ENCODE measurements at places on chromosomes 5 and 9.

- no peak for DNase-seq
These were observed 1.2 kb downstream of the RNF14 start for GRCh38 chr5:141969783-141970771.

- DNase-seq: no peak
These were observed 31.5 kb upstream of the FREM1 start for GRCh38 chr9:14941501-14942405.

DNA sequence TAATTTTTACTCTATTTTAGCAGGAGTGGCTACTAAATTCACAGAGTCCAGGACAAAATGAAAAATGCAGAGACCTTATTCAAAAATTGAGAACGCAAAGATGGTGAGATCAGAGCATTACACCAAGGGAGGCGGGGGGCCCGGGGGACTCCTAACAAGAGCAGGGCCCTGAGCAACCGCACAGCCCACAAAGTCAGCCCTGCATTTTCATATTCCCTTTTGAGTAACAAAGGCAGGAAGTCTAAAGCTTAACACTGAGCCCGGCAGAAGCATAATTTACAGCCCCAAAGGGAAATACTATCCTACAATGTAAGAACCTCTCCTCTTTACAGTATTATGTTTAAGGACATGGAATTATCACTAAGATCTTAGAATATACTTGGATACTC lies 69.4 kb downstream of the TLE1 start:
- no peak for DNase-seq

GRCh38 chr5:54425258-54425657 lies 30.2 kb upstream of the HSPB3 start:
- DNase-seq: no peak

DNA sequence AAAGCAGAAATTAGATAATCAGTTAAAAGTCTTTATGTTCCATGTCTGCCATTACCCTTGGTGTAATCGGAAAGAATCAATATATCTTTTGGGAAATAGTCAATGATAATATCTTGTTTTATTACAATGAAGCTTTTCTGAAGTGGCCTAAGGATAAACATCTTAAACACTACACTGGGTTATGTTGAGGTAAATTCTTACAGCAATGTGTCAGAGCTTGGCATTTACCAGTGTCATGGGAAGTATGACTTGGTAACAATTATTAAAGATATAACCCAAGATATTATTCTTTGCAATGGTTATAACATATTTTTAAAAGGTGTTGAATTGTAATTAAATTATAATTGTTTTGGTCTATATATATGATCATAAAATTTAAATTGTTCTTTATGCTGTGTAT lies 84.7 kb downstream of the CFAP95 start:
- DNase-seq: no peak

DNA sequence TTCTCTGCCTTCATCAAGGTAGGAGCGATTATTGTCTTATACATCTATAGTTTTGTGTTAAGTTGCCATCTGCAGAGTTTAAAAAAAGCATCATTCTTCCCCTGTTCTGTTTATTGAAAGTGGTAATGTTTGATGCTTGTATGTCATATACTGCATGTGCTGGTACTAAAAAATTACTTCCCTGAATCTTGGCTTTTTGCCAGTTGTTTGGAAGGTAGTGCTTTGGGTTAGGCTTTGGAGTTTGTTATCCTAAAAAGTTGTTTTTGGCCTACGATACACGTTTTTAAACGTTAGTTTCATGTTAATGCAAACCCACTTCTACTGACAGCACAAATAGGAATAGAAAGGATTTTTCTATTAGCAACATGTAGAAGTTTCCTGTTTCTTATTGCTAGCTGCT lies 158.3 kb downstream of the GIN1 start:
- no peak for DNase-seq

- DNase-seq: no peak
These were observed 18.8 kb downstream of the DBH start for GRCh38 chr9:133654736-133655657.

DNA sequence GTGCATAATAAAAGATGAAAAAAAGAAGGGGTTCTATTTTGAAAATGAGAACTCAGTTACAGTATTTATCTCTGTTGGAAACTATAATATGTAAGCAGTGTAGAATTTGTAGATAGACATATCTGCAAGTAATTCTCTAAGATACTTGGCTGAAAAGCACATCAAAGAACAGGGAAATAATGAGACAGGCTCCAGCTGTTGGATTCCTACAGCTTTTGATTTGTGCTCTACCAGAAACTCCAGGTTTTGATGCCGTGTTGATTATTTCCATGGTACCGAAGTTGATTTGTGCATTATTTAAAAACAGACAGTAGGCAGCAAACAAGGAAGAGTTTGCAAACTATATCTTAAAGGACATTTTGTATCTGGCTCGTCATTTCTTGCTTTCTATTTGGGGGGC lies 2098.7 kb upstream of the WWC1 start:
- no peak for DNase-seq

DNA sequence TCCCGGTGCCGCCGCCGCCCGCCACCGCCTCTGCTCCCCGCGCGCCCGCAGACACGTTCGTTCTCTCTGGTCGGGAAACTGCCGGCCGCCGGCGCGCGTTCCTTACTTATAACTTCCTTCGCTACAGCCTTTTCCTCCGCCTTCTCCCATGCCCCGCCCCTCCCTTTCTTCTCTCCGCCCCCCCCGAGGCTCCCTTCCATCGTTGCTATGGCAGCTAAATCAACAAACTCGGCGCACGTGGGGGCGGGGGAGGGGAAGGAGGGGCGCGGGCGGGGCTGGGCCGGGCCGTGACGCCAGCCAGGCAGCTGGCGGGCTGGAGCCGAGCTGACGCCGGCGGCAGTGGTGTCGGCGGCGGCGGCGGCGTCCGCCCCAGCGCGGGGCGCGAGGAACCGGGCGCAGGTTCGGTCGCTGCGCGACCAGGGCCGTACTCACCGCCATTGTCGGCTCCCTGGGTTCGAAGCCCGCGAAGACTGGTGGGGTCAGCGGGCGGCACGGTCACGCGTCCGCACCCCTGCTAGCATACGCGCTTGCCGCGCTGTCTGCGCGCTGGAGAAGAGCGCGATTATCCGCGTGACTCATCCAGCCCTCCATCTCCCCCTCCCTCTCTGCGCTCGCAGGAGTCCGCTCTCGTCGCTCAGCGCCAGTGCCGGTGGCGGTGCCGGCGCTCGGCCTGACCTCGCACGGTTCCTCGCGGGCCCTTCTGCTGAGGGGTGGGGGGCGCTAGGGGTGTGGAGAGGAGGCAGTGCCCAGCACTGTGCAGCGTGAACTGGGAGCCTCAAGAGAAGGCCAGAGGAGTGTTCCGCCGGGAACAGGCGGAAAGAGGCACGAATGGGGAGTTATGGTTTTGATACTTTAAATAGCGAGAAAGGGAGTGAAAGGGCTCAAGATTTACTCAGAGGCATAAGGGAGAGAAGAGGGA lies at the start of gene KLF4:
Gene KLF4 (minus strand): TSS at position 83 of the 919 bp plus-strand sequence. CDS start 597 bp downstream, outside the sequence.
- DNase-seq: no peak

- no peak for DNase-seq
These were observed 256.2 kb downstream of the ZSWIM6 start for GRCh38 chr5:61588216-61588615.

GRCh38 chr9:38033941-38034340 lies 35.1 kb downstream of the SHB start:
- DNase-seq: no peak

DNA sequence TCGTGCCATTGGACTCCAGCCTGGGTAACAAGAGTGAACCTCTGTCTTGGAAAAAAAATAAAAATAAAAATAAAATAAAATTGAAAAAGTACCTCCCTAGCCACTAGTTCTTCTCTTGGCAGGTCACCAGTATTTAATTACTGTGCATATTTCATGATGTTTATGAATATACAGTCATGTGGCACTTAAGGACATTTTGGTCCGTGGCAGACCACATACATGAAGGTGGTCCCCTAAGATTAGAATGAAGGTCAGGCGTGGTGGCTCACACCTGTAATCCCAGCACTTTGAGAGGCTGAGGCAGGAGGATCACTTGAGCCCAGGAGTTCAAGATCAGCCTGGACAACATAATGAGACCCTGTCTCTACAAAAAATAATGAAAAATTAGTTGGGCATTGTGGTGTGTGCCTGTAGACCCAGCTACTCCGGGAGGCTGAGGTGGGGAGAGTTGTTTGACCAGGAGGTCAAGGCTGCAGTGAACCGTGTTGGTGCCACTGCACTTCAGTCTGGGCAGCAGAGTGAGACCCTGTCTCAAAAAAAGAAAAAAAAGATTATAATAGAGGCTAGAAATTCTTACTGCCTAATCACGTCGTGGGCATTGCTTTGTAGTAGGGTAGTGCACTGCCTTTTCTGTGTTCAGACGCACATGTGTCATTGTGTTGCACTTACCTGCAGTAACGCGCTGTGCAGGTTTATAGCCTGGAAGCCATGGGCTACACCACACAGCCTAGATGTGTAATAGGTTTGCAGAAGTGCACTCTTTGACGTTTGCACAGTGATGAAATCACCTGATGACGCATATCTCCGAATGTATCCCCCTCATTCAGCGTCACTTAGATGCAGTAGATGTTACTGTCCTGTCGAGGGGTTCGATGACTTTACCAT lies 12.8 kb downstream of the EHMT1 start:
- no peak for DNase-seq

- DNase-seq: no peak
These were observed 98.1 kb upstream of the ALDH1B1 start for GRCh38 chr9:38294220-38294960.

- no peak for DNase-seq
These were observed 578.4 kb downstream of the SLCO4C1 start for GRCh38 chr5:101717721-101718120.

GRCh38 chr9:71719562-71719961 lies 48.8 kb downstream of the CEMIP2 start:
- no peak for DNase-seq

- DNase-seq: no peak
These were observed 431.0 kb downstream of the ENC1 start for GRCh38 chr5:74209571-74209970.

DNA sequence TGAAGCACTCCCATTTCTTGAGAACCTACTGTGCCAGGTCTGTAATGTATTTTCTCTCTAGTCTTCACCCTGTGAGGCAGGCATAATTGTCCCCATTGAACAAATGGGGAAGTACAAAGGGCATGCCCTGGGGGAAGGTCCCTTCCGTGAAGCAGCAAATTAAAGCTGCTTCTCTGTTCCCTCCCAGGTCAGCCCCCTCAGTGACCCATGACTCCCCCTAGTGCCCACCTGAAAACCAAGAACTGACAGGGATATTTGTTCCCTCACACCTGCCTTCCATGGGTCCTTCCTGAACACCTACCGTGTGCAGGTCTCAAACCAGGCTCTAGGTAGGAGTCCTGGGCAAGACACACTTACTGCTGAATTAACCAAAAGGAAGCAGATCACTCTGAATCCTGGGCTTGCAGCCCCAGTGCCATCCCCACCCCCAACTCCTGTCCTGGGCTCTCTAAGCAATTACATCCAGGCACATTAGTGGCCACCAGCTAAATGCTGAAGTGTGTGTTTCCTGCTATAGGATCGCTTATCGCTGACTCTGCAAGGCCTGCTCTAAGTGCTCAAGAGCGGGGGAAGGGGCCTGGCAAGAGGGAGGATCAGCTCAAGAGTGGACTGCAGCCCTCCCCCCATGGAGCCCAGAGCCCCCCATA lies 254.8 kb downstream of the CDK5RAP2 start:
- DNase-seq: no peak

GRCh38 chr5:59037041-59037440 lies 454.2 kb downstream of the RAB3C start:
- no peak for DNase-seq

- DNase-seq: no peak
These were observed 47.5 kb downstream of the FEM1C start for GRCh38 chr5:115496936-115497576.

DNA sequence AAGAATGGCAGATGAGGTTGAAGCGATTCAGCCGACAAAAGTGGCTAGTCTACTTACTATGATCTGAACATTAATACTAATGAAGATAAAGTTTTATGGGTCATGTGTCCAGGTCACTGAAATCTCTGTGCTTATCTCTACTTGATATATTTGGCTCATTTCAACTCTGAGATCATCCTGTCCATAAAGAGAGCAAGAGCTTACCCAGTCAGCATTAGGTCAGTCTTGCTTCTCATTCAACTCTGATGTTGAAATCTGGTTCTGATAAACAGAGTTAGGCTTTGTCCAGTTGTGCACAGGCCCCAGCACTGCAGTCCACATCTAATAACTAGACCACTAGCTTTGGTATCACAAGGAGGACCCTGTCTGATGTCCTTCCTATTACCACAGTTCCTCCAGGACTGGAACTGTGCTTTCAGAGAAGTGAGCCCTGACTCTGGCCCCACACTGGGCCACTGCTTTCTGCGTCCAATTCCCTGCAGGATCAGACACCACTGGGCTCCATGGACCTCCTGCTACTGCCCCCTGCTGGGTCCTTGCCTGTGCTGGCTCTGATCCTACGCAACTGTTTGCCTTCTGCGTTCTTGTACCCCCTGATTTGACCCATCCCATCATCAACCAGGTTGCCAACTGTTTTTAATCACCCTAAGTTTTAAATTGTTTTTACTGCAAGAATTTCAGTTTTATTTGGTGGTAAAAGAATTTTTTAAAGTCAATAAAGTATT lies 23.7 kb upstream of the FAM120A start:
- DNase-seq: no peak

DNA sequence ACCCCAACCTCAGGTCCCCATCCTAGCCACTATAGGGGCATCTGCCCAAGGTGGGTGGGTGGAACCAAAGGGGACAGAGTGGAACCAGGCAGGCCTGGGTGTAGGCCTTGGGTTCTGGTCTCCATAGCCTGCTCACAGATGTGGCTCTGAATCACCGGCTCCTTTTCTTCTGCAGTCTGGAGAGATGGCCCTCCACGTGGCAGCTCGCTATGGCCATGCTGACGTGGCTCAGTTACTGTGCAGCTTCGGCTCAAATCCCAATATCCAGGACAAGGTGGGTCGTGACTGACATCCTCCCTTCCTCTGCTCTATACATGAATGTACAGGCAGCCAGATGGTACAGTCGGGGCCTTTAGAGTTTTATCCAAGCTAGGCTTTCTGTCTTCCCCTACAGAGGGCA lies 77.3 kb upstream of the CTSL start:
- DNase-seq: no peak

DNA sequence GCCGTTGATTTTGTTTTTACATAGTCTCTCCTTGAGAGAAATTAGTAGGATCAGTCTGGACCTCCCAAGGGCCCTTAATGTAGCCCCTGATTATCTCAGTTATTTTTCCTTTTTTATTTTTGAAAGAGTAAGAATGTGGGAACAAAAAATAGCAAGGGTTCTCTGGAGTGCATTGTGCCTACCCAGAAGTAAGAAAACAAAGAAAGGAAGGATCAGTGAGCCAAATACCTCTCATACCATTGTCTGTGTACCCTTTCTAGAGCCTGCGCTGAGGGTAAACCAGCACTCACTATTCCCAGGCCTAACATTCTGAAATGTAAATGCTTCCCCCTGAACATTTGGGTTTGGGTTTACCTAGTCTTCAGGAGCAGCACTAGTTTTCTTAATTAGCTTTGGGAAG lies 213.0 kb upstream of the TARS1 start:
- no peak for DNase-seq
